ENCODE measurements at places on chromosomes 5 and 9.

- no peak for DNase-seq
Measured at GRCh38 chr9:86009133-86009532, 68.2 kb downstream of the NAA35 start.

DNA sequence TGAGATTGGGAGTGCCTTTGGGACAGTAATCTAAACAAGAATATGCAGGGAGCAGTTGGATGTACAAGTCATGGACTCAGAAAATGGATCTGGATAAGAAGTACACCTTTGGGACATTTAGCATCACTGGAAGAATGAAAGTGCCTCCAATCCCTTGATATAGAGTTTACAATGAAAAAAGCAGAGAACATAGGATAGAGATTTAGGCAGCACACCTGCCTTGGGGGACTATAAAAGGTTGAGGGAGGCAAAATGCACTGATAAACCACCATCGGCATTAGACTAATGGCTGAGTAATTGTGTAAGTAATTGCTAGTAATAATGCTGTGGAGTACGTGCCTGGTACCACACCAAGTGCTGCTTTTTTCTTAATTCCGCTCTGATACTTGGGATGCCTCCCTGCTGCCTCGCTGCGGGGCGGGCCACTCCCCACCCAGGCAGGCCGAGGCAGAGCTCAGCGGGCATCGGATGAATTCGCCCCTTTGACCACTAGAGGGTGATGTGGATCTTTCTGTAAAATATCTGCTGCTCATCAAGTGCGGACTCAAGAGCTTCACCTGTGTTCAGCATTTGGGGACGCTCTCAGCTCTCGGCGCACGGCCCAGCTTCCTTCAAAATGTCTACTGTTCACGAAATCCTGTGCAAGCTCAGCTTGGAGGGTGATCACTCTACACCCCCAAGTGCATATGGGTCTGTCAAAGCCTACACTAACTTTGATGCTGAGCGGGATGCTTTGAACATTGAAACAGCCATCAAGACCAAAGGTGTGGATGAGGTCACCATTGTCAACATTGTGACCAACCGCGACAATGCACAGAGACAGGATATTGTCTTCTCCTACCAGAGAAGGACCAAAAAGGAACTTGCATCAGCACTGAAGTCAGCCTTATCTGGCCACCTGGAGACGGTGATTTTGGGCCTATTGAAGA, 99.9 kb downstream of the ANKRD18B start:
- peak; percentile 86 for DNase-seq

GRCh38 chr5:147803926-147804325, 21.4 kb upstream of the JAKMIP2 start:
- no peak for DNase-seq

GRCh38 chr5:170411100-170411499, 21.9 kb upstream of the KCNMB1 start:
- DNase-seq: no peak
